H1 (cell line): ENCODE measurements at places on chromosomes 7 and 10. TPM values are rescaled to one million over a fixed set of nuclear protein-coding genes. Genes with fewer than 3 reads are reported as not detected.

- no peak overlapping the region for H3K27ac ChIP-seq
- no peak overlapping the region for H3K4me3 ChIP-seq
- DNase-seq, result no peak
- H3K27me3 ChIP-seq, result no peaks in the 10 kb centered on the region
- no peaks in the 10 kb centered on the region for H3K4me1 ChIP-seq
Measured at GRCh38 chr10:124870854-124871425, 69.3 kb downstream of the ABRAXAS2 start.

DNA sequence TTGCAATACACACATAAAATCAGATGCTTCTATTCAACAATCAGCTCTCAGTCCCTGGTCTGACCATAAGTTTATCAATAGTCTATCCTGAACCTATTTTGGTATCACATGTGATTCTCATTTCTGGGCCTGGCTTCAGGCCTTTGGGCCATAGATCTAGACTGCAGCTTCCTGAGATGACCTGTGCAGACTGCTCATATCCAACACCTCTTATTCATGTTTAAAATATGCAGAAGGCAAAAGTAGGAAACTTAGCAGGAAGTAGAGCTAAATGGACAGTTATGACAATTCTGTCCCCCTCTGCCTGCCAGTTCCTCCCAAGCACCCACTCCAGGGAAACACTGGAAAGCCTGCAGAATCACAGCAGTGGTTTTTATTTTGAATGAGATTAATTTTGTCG, 53.3 kb downstream of the C7orf25 start:
- H3K27ac ChIP-seq, result no peak overlapping the region
- H3K4me1 ChIP-seq, result no peaks in the 10 kb centered on the region
- no peaks in the 10 kb centered on the region for H3K36me3 ChIP-seq
- H3K4me3 ChIP-seq, result no peak overlapping the region
- H3K27me3 ChIP-seq, result no peaks in the 10 kb centered on the region

DNA sequence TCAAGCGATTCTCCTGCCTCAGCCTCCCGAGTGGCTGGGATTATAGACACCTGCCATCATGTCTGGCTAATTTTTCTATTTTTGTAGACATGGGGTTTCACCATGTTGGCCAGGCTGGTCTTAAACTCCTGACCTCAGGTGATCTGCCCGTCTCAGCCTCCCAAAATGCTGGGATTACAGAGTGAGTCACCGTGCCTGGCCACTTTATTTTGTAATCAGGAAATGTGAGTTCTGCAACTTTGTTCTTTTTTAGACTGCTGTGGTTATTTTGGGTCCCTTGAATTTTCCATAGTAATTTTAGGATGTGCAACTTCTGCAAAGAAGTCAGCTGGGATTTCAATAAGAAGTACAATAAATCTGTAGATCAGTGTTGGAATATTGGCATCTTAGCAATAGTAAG, 96.8 kb downstream of the CYTH3 start:
- no peaks in the 10 kb centered on the region for H3K27me3 ChIP-seq
- H3K4me3 ChIP-seq, result no peak overlapping the region
- peaks cover 13% of the 10 kb centered on the region; the same call in 1 of the 2 replicates for H3K4me1 ChIP-seq
- no peak for DNase-seq
- no peak overlapping the region for H3K27ac ChIP-seq

TAS2R40 gene
- not detected in 2 replicates for total RNA-seq

- no peaks in the 10 kb centered on the region for H3K36me3 ChIP-seq
- no peaks in the 10 kb centered on the region for H3K27me3 ChIP-seq
Measured at GRCh38 chr10:14625192-14625631, 149.5 kb downstream of the FAM107B start.
